ENCODE measurements at places on chromosomes 2 and 18.

GRCh38 chr2:54329482-54330161, 73.6 kb upstream of the TSPYL6 start:
- DNase-seq: no peak

DNA sequence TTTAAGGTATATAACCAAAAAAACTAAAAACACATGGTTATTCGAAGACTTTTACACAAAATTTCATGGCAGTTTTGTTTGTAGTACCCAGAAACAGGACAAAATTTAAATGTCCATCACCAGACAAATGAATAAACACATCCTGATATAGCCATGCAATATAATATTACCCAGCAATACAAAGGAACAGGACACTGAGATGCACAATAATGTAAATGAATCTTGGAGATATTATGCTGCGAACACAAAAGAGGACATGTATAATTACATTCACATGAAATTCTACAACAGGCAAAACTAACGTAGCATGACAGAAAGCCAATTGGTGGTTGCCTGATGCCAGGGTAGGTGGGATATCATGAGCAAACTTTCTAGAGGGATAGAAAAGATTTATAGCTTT, 92.4 kb upstream of the OTX1 start:
- no peak for DNase-seq

- DNase-seq: no peak
Observed at GRCh38 chr2:69054431-69054830, 41.5 kb downstream of the ANTXR1 start.

DNA sequence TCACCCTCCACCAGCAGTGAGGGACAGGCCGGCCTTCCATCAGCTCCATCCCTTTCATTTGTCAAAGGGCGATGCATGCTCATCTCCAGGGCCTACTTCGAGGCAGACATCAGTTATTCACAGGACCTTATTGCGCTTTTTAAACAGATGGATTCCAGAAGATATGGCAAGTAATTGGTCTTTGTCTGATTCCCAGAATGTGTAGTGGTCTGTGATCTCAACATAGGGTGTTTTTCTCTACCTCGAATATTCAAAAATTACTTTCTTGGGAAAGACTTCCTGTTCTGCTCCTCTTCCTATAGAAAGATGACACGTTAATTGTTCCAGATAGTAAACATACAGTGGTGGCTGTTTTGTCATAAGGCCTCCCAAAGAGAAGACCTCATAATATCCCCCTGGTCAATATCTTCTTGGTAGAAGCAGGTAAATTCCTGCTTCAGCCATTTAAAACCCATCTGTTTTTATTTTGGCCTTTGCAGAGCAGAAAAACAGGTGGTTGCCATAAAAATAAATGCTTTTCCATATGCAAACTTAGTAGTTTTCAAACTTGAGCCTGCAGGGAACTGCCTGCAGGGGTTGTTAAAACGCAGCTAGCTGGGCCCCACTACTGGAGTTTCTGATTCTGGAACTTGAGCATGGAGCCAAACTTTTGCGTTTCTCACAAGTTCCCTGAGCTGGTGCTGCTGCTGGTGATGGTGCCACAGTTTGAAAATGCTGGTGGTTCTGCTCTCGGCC, 8.2 kb downstream of the SMARCAL1 start:
- no peak for DNase-seq

- DNase-seq: no peak
Observed at GRCh38 chr18:51091270-51091669, 61.3 kb downstream of the SMAD4 start.

GRCh38 chr2:178723786-178724346, 83.4 kb downstream of the TTN start:
- no peak for DNase-seq

DNA sequence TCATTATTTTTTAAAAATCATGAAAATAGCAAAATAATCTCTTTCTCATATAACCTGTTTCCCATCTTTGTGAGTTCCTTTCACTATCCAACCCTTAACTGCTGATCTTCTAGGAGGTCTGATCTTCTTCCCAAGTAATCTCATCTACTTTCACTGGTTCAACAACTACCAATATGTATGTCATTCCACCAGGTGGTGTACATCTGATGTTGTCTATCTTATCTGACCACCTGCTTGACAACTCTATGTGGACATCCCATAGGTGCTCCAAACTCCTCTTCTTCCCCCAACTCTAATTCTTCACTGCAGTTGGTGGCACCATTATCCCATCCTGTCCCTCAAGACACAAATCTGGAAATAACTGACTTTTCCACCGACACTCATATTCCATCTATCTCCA, 62.5 kb downstream of the FAM228A start:
- no peak for DNase-seq

DNA sequence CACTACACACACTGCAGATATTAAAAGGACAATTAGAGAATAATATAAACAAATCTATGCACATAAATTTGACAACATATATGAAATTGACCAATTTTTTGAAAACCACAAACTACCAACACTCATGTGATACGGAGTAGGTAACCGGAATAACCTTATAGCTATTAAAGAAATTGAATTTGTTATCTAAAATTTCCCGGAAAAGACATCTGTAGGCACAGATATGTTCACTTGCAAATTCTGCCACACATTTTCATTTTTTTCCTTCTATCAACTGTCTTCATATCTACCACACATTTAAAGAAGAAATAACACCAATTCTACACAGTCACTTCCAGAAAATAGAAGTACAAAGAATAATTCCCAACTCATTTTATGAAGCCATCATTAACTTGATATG, 22.4 kb downstream of the NLRC4 start:
- no peak for DNase-seq

GRCh38 chr2:214853906-214854305, 44.4 kb upstream of the BARD1 start:
- no peak for DNase-seq

- DNase-seq: no peak
Observed at GRCh38 chr18:21449367-21450290, 150.9 kb downstream of the ESCO1 start.

DNA sequence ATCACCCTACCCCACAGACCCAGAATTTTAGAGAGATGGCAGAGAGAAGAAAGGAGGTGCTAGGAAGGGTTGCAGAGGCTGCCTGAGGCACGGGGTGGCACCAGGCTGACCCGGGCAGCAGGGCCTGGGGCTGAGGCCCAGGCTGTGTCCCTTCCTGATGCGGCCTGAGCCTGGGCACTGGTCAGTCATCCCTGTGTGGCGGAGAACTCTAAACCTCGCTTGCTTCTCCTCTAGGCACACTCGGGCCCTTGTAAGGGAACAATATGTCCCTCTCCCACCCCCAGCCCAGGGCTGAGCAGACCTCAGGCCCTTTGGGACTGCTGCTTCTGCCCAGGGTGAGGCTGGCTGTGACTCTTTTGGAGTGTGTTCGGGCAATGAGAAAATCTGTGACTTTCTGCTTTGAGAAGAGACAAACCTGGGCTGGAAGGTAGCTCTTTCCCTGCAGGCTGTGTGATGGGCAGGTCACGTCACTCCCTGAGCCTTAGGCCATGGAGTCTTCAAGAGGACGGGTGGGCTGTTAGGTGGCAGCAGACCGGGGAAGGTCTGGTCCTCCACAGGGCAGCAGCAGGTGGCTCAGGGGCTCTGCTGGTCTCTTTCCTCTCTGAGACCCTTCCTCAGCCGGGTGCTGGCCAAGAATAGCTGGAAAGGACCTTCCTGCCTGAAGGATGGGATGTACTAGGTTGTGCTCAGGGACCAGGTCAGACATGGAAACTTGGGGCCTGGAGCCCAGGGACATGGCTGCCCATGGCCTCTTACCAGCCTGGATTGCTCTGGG, 96.8 kb downstream of the GLI2 start:
- DNase-seq: no peak

DNA sequence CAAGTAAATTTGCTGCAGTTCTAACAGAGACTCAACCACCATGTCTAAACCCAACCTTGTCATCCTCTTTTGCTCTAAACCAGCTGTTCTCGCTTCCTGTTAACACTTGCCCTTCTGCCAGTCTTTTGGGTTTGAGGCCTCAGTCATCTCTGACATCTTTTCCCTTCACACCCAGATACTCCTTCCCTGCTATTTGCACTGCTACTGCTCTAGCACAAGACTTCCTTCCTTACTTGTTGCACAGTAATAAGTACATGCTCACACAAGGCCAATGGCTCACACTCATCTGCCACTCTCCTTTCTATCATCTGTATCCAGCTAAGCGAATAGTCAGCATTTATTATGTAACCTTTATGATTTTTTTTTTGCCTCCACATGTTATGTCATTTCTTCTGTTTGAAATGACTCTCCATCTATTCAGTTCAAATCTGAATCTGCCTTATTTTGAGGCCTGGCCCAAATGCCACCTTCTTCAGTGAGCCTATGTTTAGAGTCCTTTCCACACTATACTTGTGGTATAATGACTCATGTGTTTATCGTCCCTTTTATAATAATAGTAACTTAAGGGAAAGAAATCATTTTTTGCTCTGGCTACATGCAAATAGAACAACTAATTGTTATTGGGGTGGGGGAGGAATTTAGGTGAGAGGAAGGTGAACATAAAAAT, 22.5 kb upstream of the CDKL4 start:
- no peak for DNase-seq

DNA sequence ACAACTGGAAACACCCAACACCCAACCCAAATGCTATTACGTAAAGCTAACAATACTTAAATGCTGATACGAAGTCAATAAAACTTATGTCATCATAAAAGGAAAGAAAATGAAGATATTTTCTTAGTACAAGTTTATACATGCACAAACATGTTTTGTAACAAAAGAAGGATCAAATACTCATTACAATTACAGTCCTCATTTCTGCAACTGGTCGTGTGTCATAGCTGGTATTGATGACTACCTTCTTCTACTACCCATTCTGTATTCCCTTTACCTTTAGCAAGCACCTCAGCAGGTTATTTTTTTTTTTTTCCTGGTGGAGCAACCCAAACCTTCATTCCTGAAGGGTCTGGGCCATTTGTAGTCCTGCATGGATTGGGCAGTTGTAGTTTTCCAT, 1298.5 kb downstream of the SUCLG1 start:
- no peak for DNase-seq

- DNase-seq: no peak
Observed at GRCh38 chr18:41206341-41206830, 748.6 kb upstream of the PIK3C3 start.

DNA sequence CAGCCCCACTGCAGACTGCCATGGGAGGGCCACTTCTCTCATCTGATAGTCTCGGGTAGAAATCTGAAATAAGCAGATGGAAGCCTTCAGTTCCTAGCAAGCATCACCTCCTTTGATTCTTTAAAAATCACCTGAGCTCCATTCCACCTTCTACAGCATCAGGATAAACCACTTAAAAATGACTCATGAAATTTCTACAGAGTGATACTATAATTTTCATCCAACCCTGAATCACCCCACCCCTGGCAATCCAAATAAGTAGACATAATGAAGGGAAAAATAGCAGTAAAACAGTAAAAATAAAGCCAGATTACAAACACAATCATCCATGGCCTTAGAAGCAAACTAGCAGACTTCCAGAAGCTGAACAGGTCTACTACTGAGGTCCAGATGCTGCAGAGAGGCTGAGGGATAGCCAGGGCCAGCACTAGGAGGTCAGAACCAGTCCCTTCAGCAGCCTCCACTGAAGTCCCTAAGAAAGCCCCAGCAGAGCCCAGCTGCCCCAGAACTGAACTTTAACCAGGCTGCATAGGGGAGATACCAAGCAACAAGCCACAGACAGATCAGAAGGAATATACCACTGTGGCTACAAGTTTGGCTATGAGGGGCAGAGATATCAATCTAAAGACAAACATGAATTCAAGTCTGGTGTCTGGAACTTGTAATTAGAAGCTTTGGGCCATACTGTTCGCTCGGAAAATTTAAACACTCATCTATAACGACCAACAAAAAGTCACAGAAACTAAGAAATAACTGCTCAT, 54.7 kb upstream of the RNU4ATAC start:
- DNase-seq: no peak

DNA sequence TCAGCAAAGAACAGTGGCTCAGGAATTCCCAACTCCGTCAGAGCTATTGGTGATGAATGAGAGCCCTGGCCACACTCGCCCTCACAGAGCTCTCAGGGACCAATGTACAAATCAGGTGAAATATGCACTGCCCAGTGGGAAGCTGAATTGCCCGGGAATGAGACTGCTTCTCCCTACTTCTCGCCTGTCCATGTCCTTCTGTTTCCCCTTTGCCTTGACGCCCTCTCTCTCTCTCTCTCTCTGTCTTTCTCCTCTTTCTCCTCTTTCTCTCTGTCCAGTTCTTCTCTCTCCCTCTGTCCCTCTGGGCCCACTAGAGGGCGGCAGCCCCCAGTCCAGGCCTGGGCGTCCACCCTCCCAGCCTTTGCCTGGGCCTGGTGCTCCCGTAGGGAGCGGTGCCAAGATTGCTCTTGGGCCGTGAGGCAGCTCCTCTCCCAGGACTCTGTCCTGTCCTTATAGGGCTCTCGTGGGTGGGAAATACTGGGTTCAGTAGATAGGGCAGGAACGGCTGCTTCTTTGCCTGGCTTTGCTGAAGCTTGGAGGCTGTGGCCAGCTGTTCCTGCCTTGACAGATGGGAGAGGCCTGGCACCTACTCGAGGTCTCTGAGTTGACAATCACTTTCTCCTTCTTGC, 28.4 kb upstream of the PUM2 start:
- DNase-seq: peak; percentile 83

GRCh38 chr2:214088536-214088935, 322.3 kb upstream of the VWC2L start:
- no peak for DNase-seq

- DNase-seq: no peak
Observed at GRCh38 chr18:59219672-59220163, at the start of gene GRP. Gene GRP, plus strand, starts transcription at chr18:59220158. Its CDS starts 108 bp downstream, at chr18:59220266.

GRCh38 chr2:44016282-44016681, 20.5 kb upstream of the LRPPRC start:
- no peak for DNase-seq

DNA sequence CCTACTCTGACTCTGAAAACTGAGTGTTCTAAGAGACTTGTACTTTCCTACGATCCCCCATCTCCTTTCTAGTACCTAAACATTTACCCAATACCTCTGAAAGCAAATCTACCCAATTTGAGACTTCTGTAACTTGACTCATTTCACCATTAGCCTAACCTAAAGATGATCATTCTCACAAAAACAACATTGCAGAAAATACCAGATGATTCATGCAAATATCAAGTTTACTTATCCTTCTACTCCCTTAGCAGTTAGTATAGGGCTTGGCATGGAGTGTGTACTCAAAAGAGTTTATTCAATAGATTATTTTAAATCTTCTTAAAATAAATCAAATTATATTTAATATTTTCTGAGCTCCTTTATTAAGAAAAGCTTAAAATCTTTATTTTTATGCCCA, 89.6 kb downstream of the NR4A2 start:
- DNase-seq: no peak

- no peak for DNase-seq
Observed at GRCh38 chr2:231483398-231484329, 19.4 kb upstream of the NCL start.

- no peak for DNase-seq
Observed at GRCh38 chr2:112718863-112719370, 1.9 kb upstream of the NT5DC4 start.

DNA sequence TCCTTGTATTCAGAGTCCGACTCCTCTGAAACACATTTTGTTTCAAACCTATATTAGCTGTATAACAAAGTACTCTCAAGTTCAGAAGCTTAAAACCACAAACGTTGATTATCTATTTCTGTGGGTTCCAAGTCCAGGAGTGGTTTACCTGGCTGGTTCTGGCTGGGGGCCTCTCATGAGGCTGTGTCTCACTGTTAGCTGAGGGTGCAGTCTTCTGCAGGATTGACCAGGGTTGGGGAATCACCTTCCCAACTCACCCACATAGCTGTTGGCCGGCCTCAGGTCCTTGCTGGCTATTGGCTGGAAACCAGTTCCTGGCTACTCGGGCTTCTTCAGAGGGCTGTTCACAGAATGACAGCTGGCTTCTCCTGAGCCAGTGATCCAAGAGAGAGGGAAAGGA, 18.0 kb upstream of the ATIC start:
- DNase-seq: no peak

- DNase-seq: no peak
Observed at GRCh38 chr2:95578539-95578938, 13.3 kb upstream of the TRIM43 start.

Measured in midbrain (tissue), 1 donor.